T-helper 1 cell treated with Interleukin-12 subunit alpha and Interleukin-12 subunit beta and Interleukin-4 antibody, amounts not matched to agents 30 ng/mL and 1 ng/mL, for 36 hours (primary cell): ENCODE measurements at places on chromosomes 12 and 14. TPM values are rescaled to one million over a fixed set of nuclear protein-coding genes. Genes with fewer than 3 reads are reported as not detected.

SLC11A2 gene
- 51.8 and 52.1 TPM in 2 replicates for total RNA-seq

B4GALNT3 gene
- total RNA-seq = 13.4 and 13.6 TPM in 2 replicates

ZC2HC1C gene
- 0.98 and 1.3 TPM in 2 replicates for total RNA-seq

IL26 gene
- 5.7 and 6.6 TPM in 2 replicates for total RNA-seq

PLEKHD1 gene
- 0.12 and 0.20 TPM in 2 replicates for total RNA-seq

MGAT4C gene
- not detected in 2 replicates for total RNA-seq
